ENCODE measurements at places on chromosomes 6 and 20. TPM values are rescaled to one million over a fixed set of nuclear protein-coding genes. Genes with fewer than 3 reads are reported as not detected.

The EPPIN gene
- total RNA-seq: 0.68 TPM

The LPA gene
- not detected for total RNA-seq

The CRIP3 gene
- 0.85 TPM for total RNA-seq

The LY6G6D gene
- not detected for total RNA-seq

The ULBP1 gene
- 0.08 TPM for total RNA-seq

The SPDEF gene
- 0.16 TPM for total RNA-seq

The PRRT1 gene
- 0.97 TPM for total RNA-seq

The IL20RA gene
- total RNA-seq: 1.0 TPM

The CHRNA4 gene
- 0.31 TPM for total RNA-seq

The TNFRSF6B gene
- total RNA-seq: 10.1 TPM

The RIMS1 gene
- 0.80 TPM for total RNA-seq

The AVP gene
- not detected for total RNA-seq

The KLHDC3 gene
- total RNA-seq: 113 TPM

The ENPP1 gene
- 6.9 TPM for total RNA-seq

The SMIM13 gene
- 10.9 TPM for total RNA-seq

The MYL9 gene
- 1,946 TPM for total RNA-seq

The DEFB118 gene
- total RNA-seq: not detected

The SLC12A5 gene
- total RNA-seq: 3.2 TPM

The LY86 gene
- total RNA-seq: 1.9 TPM

The LIN28B gene
- not detected for total RNA-seq

The CTAGE9 gene
- not detected for total RNA-seq

The GABRR2 gene
- 0.53 TPM for total RNA-seq

The BLOC1S5 gene
- 7.8 TPM for total RNA-seq

The MCM3 gene
- total RNA-seq: 27.2 TPM

The CALHM4 gene
- not detected for total RNA-seq

The ZFP57 gene
- total RNA-seq: 0.24 TPM

The RNF144B gene
- total RNA-seq: 20.0 TPM

The KHDC1L gene
- not detected for total RNA-seq

The EBF4 gene
- 6.5 TPM for total RNA-seq

The ARFRP1 gene
- total RNA-seq: 36.8 TPM

The PNLDC1 gene
- total RNA-seq: 0.47 TPM

The ZSCAN31 gene
- total RNA-seq: 8.4 TPM

The CGAS gene
- total RNA-seq: 2.2 TPM

The TXLNB gene
- 60.4 TPM for total RNA-seq

The RAB32 gene
- total RNA-seq: 12.5 TPM
